Hindlimb muscle (tissue), 1 donor: ENCODE measurements at places on chromosomes 1 and 21. TPM values are rescaled to one million over a fixed set of nuclear protein-coding genes. Genes with fewer than 3 reads are reported as not detected.
A peak's percentile ranks its signal among the peaks of the same experiment; 100 is the strongest.

- DNase-seq: no peak
These were observed 3.5 kb downstream of the SLC66A1 start for GRCh38 chr1:19315378-19316198.

DNA sequence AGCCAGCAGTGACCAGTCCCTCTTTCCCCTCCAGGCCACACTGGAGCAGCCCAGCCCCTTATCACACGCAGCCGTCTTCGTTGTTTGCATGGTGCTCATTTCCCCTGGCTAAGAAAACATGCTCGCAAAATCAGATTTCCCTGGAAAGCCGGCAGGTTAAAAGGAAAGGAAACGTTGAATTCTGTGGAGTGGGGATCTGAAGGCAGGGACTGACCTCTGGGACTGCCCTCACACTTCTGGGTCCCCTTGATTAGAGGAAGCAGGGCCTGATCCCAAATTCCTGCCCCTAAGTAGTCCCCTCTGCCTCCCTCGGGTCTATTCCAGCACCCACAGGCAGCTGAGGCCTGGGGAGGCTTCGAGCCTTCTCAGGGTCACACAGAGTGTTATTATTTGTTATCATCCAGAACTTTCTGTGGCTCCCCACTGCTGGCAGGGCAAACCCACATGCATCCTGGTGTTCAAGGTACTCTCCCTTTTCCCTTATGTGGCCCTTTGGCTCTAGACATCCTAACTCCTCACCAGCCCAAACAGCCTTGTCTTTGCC, 125.2 kb upstream of the ZBTB40 start:
- DNase-seq: no peak

- no peak for DNase-seq
These were observed 52.3 kb downstream of the GRIK3 start for GRCh38 chr1:36981771-36982622.

- DNase-seq: no peak
These were observed 133.4 kb upstream of the MAP1LC3C start for GRCh38 chr1:242132121-242132817.

DNA sequence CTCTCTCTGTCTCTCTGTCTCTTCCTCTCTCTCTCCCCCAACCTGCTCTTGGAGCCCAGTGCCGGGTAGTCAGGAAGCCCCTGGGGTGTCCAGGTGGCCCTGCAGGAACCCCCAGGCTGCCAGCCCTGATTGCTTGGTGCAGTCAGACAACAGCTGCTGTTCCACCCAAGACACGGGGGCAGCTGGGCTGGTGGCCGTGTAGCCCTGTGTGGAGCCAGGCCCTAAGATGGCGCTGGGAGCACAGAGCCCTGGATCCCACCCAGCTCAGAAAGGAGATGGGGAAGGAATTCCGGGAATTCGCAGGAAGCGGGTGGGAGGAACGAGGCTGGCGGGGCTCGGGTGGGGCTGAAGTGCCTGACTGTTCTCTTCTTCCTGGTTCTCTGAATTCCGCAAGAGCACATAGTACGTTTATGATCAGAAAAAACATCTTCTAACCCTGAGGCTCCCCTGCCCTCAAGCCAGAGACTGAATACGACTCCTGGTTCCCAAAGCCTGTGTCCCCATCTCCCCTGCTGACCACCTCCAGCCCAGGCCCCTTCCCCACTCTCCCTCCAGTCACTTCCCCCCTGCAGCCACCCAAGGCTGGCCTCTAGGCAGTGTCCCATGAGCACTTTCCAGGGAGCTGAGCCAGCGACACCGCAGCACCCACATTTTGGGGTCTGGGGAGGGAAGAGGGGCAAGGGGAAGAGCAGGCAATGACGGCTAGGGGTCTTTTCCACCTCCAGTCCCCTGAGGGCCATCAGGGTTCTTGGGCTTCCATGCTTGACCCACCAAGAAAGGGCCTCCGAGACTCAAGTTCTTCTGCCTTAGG, 55.0 kb downstream of the WNT9A start:
- no peak for DNase-seq

DNA sequence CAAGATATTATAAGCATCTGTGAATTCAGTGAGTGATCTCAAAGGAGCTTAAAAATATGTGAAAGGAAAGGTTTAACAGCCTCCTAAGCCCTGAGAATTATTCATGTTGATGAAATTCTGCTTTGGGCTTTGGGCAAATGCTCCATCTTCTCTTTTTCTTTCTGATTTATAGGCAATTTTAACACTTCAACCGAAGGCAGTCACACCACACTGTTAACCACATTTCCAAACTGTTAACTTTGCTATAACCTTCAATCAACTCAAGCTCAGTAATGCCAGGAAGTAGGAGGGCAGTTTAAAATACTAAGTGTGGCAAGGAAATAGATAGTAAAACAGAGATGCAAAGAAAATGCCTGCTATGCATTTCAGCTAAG, 54.4 kb upstream of the NEK7 start:
- DNase-seq: no peak

DNA sequence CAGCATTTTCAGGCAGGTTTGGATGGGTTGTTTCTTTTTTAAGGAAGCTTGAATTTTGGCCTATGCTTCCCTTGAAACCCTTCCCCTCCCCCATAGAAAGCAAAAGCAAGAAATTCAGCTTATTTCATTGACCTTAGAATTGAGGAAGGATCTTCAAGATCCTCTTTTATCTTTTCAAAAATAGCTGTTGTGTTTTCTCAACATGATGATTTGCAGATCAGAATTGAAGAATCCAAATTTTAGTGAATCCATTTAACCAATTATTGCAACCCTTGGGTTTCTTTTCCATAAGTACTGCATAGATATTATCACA, 73.7 kb downstream of the LRRC8C start:
- no peak for DNase-seq

GRCh38 chr1:153548722-153549688, at the start of gene S100A3:
Gene S100A3, minus strand, starts transcription at chr1:153549258. Its CDS starts 773 bp downstream, at chr1:153548485.
- no peak for DNase-seq

DNA sequence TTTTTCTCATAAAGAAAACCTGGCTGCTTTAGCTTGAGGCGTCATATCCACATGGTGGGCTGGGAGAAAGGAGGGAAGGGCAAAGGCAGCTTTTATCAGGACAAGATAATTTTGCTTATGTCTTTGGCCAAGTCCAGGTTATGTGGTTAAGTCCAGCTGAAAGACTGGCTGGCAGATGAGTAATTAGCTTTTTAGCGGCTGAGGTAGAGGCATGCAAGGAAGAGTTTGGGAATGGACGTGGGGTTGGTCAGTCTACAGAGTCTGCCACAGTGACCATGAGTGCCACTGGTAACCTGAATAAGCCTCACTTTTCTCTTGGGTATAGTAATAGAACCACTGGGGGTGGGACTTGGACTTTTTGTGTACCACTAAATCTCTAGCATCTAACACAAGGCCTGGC, 39.8 kb downstream of the NEK7 start:
- no peak for DNase-seq

DNA sequence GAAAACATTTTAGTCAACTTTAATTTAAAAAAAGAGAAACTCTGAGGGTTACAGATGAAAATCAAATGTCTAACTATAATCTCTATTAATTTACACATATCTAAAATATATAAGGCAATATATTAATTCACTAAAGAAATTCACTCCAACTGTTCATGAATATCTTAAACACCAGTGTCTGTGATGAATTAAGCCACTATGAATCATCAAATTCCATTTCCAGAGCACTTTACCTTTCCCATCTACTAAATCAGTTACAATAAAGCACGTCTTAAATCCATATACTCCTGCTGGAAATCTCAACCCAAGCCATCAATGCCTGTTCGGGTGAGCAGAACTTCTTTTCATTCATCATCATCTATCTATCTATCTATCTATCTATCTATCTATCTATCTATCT, 4.3 kb downstream of the TAF5L start:
- DNase-seq: no peak

GRCh38 chr1:55812281-55812680, 597.1 kb upstream of the USP24 start:
- DNase-seq: no peak

DNA sequence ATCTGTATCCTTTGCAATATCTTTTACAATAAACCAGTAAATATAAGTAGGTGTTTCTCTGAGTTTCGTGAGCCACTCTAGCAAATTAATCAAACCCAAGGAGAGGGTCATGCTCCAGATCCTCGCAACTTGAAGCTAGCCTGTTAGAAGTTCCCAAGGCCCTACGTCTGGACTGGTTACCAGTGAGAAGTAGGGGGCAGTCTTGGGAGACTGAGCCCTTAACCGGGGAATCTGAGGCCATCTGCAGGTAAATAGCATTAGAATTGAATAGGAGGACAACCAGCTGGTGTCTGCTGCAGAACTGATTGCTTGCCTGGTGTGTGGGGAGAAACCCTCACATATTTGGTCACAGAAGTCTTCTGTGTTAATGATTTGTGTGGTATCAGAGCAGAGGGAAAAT, 190.5 kb downstream of the RYR2 start:
- DNase-seq: no peak

- DNase-seq: no peak
These were observed 120.9 kb downstream of the C1orf21 start for GRCh38 chr1:184507604-184508280.

GRCh38 chr1:21114431-21114830, 62.3 kb downstream of the EIF4G3 start:
- DNase-seq: no peak

DNA sequence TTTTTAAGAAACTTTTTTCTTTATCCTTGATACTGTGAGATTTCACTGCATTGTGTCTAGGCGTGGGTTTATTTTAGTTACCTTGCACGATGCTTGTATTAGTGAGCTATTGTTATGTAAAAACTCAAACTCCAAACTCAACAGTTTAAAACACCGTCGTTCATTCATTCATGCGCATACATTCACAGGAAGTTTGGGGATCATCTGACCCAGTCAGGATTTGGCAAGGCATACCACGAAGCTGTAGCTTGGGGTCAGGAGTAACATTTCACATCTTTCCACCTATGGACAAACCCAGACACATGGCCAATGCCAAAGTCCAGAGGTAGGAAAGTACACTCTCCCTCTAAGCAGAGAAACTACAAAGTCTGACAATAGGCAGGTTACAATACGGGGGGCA, 324.6 kb upstream of the CHRM3 start:
- DNase-seq: no peak

GRCh38 chr1:7873801-7874795, 21.2 kb upstream of the UTS2 start:
- no peak for DNase-seq

DNA sequence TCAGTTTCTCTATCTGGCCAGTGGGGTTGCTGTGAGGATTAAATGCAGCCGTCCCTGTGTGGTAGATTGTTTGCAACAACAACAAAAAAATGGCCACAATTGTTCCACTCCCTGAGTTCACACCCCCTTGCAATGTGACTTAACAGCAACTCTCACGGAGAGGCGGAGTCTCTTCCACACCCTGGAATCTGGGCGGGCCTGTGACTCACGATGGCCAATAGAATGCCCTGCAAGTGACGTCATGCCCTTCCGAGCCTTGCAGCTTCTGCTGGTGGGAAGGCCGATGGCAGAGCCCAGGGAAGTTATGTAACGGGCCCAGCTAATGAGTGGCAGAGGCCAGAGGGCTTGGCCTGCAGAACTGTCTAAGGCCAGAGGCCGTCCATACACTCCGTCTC, 87.9 kb downstream of the RIPK4 start:
- DNase-seq: peak; percentile 83

DNA sequence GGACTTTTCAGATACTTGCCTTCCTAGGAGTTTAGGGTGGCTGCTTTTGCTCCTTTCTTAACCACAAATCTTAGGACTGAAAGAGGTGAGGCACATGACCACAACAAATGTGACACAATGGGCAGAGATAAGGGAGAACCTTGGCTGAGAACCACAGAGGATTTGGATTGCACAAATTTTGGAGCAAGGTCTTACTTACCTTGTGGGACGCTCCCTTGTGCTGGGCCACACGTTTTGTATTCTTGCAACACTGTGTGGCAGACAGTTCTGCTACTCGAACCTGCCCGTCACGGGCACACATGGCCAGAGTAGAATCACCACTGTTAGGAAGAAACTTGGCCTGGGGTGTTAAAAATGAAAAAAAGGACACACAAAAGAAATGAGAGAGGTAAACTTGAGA, 23.9 kb downstream of the DCAF8 start:
- no peak for DNase-seq

DNA sequence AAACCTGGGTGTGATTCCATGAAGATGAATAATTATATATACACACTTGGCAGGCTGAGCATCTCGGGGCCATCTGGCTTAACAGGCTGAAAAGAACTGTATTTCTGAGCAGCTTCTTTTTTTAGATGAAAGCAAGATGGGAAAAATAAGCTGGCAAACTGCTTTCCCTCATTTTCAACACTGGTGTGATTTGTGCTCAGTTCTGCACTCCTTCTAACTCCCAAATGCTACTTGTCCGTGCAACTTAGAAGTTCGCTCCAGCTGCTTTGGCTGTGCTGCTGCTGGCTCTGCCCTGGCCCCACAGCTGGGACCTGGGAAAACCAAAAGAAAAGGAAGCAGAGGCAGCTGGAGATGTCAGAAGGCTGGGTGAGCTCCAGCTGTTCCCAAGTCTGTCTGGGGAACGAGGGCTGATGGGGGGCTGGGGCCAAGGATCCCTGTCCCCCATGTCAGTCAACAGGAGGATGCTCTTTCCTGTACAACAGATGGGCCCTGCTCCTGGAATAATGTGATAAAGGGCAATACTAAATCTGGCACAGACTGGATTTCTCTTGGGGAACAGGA, 44.9 kb downstream of the PAFAH2 start:
- peak; percentile 93 for DNase-seq

The PGLYRP3 gene
- polyA plus RNA-seq: not detected

The TNFRSF8 gene
- polyA plus RNA-seq: 0.34 TPM

The PRSS38 gene
- not detected for polyA plus RNA-seq

The FCGR3A gene
- 3.4 TPM for polyA plus RNA-seq

The AMY1C gene
- polyA plus RNA-seq: not detected

The RIT1 gene
- polyA plus RNA-seq: 23.4 TPM

The FBLIM1 gene
- 30.5 TPM for polyA plus RNA-seq

The TMEM61 gene
- not detected for polyA plus RNA-seq
